Mesendoderm (in vitro differentiated cells): ENCODE measurements at places on chromosomes 4 and X.
A peak's percentile ranks its signal among the peaks of the same experiment; 100 is the strongest.

- peak; percentile 52 for DNase-seq
- no peak overlapping the region for H3K27ac ChIP-seq
- H3K4me3 ChIP-seq = no peak overlapping the region
- no peaks in the 10 kb centered on the region for H3K36me3 ChIP-seq
Measured at GRCh38 chrX:12080265-12080664, 58.0 kb upstream of the FRMPD4 start.

DNA sequence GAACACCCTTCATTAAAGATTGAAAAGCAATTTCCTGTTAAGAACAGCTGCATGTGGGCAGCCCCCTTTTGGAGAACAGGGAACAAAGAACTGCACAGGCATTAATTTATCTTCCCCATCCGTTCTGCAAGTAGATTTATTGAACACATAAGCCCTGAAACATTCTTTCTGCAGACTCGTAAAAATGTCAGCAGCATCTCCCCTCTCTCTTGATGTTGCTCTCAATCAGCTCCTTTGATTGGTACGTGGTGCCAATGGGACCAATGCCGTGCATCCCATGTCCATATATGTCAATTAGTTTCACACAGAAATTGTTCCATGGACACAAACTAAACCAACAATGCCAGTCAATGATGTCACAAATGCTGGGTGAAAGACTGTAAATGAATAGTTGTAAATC, 228.5 kb upstream of the RASGEF1B start:
- H3K36me3 ChIP-seq = no peaks in the 10 kb centered on the region
- no peaks in the 10 kb centered on the region for H3K4me1 ChIP-seq
- no peak overlapping the region for H3K27ac ChIP-seq

DNA sequence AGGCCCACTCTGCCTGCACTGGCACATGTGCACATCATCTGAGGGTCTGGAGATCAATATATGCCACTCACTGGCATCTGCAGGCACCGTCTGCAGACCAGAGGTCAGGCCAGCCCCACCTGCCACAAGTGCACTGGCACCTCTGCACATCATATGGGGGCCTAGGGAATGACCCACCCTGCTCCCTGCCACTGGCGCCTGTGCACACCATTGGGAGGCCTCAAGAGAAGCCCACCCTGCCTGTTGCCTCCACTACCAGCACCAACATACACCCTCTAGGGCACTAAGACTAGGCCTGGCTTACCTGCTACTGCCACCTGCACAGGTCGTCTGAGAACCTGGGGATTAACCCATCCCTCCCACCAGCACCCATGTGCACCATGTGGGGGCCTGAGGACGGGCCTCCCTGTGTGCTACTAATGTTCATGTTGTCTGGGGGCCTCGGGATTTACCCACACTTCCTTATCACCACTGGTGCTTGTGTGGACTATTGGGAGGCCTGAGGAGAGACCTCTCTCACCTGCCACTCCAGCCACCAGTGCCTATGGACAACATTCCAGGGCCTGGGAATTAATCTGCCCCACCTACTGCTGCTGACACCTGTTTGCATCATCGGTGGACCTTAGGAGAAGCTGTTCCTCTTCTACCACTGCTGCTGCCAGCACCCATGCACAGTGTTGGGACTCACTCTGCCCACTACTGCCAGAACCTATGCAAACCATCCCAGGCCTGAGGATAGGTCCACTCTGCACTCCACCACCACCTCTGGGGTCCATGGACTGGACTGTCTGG, 113.7 kb downstream of the REELD1 start:
- no peaks in the 10 kb centered on the region for H3K4me1 ChIP-seq
- no peaks in the 10 kb centered on the region for H3K27me3 ChIP-seq
- DNase-seq = no peak
- H3K27ac ChIP-seq = no peak overlapping the region

- no peaks in the 10 kb centered on the region for H3K36me3 ChIP-seq
- no peak for DNase-seq
- no peak overlapping the region for H3K4me3 ChIP-seq
- H3K27me3 ChIP-seq = no peaks in the 10 kb centered on the region
- no peaks in the 10 kb centered on the region for H3K4me1 ChIP-seq
- H3K27ac ChIP-seq = no peak overlapping the region
Measured at GRCh38 chrX:135416546-135416945, 5.2 kb upstream of the SMIM10L2A start.

GRCh38 chr4:183495184-183495583, 9.7 kb upstream of the ING2 start:
- H3K4me3 ChIP-seq = no peak overlapping the region
- no peak overlapping the region for H3K27ac ChIP-seq
- peak; percentile 24 for DNase-seq
- H3K27me3 ChIP-seq = no peaks in the 10 kb centered on the region
- no peaks in the 10 kb centered on the region for H3K36me3 ChIP-seq
- H3K4me1 ChIP-seq = no peaks in the 10 kb centered on the region

DNA sequence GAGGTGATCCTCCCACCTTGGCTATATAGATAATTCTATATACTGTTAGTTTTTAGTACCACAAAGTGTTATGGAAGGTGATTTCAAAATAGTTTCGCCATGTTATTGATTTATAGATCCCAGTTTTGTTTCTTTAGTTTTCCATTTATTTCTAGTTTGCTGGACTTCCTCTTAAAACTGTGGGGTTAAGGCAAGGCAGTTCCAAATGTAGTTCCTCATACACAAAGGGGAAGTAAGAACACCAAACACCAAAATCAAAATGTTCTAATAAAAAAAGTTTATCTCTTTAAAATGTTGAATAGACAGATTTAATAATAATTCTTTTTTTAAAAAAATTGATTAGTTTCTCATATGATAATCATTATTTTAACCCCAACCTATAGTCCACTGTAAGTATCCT, 6.8 kb upstream of the CISD2 start:
- no peaks in the 10 kb centered on the region for H3K36me3 ChIP-seq
- H3K27ac ChIP-seq = no peak overlapping the region
- H3K4me1 ChIP-seq = no peaks in the 10 kb centered on the region
- no peak overlapping the region for H3K4me3 ChIP-seq
- no peak for DNase-seq

GRCh38 chr4:22873899-22874298, 181.2 kb downstream of the GBA3 start:
- DNase-seq = no peak
- no peaks in the 10 kb centered on the region for H3K4me1 ChIP-seq
- no peak overlapping the region for H3K27ac ChIP-seq
- H3K27me3 ChIP-seq = no peaks in the 10 kb centered on the region
- no peak overlapping the region for H3K4me3 ChIP-seq
- H3K36me3 ChIP-seq = no peaks in the 10 kb centered on the region

- peak; percentile 21 for DNase-seq
- peaks cover 3% of the 10 kb centered on the region for H3K27me3 ChIP-seq
- H3K4me1 ChIP-seq = no peaks in the 10 kb centered on the region
- H3K4me3 ChIP-seq = peak overlapping the region; percentile 17
- no peak overlapping the region for H3K27ac ChIP-seq
Measured at GRCh38 chrX:118495958-118496762, 545 bp downstream of the DOCK11 start.

DNA sequence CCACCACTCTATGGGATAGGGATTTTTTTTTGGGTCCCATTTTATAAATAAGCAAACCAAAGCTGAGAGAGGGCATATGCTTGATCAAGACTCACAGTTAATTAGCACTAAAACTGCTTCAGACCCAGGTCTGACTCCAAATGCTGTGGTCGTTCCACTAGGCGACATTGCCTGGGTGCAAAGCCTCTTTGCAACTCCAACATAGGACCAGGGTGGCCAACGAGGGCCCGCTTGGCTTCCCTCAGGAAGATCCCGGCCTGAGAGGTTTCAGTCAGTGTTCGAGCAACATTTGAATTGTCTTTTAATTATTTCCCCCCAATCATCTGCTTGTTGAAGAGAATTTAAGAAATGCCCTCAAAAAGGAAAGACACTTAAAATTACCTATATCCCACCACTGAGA, 11.2 kb downstream of the PJA1 start:
- H3K36me3 ChIP-seq = no peaks in the 10 kb centered on the region
- DNase-seq = no peak
- H3K27me3 ChIP-seq = no peaks in the 10 kb centered on the region
- H3K4me1 ChIP-seq = no peaks in the 10 kb centered on the region
